ENCODE measurements at places on chromosomes 6 and 20. TPM values are rescaled to one million over a fixed set of nuclear protein-coding genes. Genes with fewer than 3 reads are reported as not detected.

DNA sequence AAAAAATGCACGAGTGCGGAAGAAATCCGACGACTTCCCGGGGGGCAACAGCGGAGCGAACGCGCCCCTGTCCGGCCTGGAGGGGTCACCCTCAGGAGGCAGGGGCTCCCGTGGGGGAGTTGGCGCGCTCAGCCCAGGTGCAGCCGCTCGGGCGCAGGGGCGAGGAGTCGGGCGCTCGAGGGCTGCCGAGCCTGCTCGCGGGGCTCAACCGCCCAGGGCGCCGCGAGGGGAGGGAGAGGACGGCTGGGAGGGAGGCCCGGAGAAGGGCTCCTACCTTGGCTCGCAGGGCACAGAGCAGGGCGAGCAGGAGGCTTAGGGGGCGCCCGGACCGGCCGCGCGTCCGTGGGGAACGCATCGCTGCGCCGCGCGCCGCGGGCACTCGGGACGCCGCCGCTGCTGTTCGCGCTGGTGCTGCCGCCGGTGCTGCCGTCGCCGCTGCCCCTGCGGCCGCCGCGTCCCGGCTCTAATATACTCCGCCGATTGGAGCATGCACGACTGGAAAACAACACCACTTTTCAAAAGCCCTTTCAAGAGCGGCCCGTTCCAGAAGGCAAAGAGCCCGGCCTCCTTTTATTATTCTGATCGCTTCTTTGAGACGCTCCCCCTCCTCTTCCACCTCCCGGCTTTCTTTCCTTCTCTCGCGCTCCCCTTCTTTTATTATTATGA is 490 bp downstream of the JAG1 start:
- peaks cover 18% of the 10 kb centered on the region for H3K27me3 ChIP-seq
- H3K4me1 ChIP-seq, result peaks cover 19% of the 10 kb centered on the region
- H3K4me3 ChIP-seq, result peak overlapping the region; percentile 96
- no peak for DNase-seq
- H3K27ac ChIP-seq, result peak overlapping the region; percentile 74

- H3K4me1 ChIP-seq, result no peaks in the 10 kb centered on the region
- H3K36me3 ChIP-seq, result no peaks in the 10 kb centered on the region
- no peaks in the 10 kb centered on the region for H3K27me3 ChIP-seq
- DNase-seq, result no peak
Measured at GRCh38 chr6:23655525-23655924, 470.5 kb upstream of the NRSN1 start.

- no peak overlapping the region for H3K27ac ChIP-seq
- no peak overlapping the region for H3K4me3 ChIP-seq
- no peaks in the 10 kb centered on the region for H3K36me3 ChIP-seq
- H3K4me1 ChIP-seq, result no peaks in the 10 kb centered on the region
- H3K27me3 ChIP-seq, result peaks cover 4% of the 10 kb centered on the region
Measured at GRCh38 chr6:4957521-4958231, 46.2 kb downstream of the RPP40 start.

DNA sequence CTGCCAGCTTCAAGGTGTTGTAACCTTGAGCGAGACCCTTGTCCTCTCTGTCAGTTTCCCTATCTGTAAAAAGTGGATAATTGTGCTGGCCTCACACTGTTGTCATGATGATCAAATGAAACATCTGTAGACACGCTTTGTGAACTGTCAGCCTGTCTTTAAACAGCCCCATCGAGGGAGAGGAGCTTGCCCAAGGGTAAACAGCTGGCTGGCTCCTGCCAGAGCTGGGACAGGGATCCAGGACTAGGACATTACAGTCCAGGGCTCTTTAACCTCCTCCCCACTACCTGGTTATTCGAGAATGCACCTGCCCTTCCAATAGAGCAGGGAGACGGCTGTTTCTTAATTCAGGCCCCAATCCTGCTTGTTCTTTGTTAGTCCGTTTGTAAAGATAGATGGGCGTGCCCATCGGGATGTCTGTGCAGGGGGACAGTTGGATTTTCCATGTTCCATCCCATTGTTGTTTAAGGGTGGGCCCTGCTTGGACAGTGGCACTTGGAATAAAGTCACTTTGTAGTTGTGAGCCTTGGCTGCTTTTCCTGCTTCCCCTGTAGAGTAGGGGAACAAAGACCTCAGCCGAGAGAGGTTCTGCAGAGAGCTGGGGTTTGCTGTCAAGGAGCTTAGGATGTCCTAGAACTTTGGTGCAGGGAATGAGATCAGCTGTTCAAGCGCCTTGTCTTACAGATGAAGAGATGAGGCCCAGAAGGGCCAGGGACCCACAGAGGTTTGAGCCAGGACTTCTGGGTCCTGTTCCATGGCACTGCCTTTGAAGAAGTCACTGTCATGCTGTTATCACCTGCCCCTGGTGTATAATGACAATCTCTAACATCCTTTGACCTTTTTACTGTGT is 77.9 kb upstream of the MYL9 start:
- H3K27ac ChIP-seq, result peak overlapping the region; percentile 93
- no peaks in the 10 kb centered on the region for H3K36me3 ChIP-seq
- DNase-seq, result no peak
- peak overlapping the region; percentile 98 for H3K4me3 ChIP-seq

The MYBL2 gene
- total RNA-seq, result 62.0 TPM

GRCh38 chr6:168417191-168417590 is 23.8 kb upstream of the SMOC2 start:
- no peak overlapping the region for H3K4me3 ChIP-seq
- no peak for DNase-seq
- no peaks in the 10 kb centered on the region for H3K4me1 ChIP-seq
- H3K27me3 ChIP-seq, result peaks cover 8% of the 10 kb centered on the region
- no peak overlapping the region for H3K27ac ChIP-seq
- H3K36me3 ChIP-seq, result no peaks in the 10 kb centered on the region

GRCh38 chr6:142906945-142907470 is 38.0 kb downstream of the HIVEP2 start:
- H3K27ac ChIP-seq, result peak overlapping the region; percentile 89
- peak overlapping the region; percentile 88 for H3K4me3 ChIP-seq
- peaks cover 10% of the 10 kb centered on the region for H3K36me3 ChIP-seq
- DNase-seq, result no peak
- peaks cover 55% of the 10 kb centered on the region for H3K4me1 ChIP-seq

- no peak overlapping the region for H3K4me3 ChIP-seq
- no peaks in the 10 kb centered on the region for H3K27me3 ChIP-seq
- H3K4me1 ChIP-seq, result peaks cover 52% of the 10 kb centered on the region
- no peak overlapping the region for H3K27ac ChIP-seq
Measured at GRCh38 chr6:36381502-36382389, 5.7 kb downstream of the ETV7 start.

- H3K36me3 ChIP-seq, result no peaks in the 10 kb centered on the region
- no peak overlapping the region for H3K4me3 ChIP-seq
- no peaks in the 10 kb centered on the region for H3K27me3 ChIP-seq
- H3K4me1 ChIP-seq, result peaks cover 29% of the 10 kb centered on the region
- no peak for DNase-seq
Measured at GRCh38 chr6:70684794-70685493, 17.3 kb downstream of the SMAP1 start.

Data from natural killer cell treated with Interleukin-12 subunit alpha and Interleukin-12 subunit beta and Interleukin-15 and Interleukin-18, amount 100 ng/mL, for 72 hours (primary cell).